ENCODE measurements at places on chromosomes 6 and 20. TPM values are rescaled to one million over a fixed set of nuclear protein-coding genes. Genes with fewer than 3 reads are reported as not detected.

Gene CEP85L
- 12.0 TPM for total RNA-seq

Gene PGC
- not detected for total RNA-seq

Gene ULBP2
- total RNA-seq: 7.0 TPM

Gene DUSP15
- not detected for total RNA-seq

DNA sequence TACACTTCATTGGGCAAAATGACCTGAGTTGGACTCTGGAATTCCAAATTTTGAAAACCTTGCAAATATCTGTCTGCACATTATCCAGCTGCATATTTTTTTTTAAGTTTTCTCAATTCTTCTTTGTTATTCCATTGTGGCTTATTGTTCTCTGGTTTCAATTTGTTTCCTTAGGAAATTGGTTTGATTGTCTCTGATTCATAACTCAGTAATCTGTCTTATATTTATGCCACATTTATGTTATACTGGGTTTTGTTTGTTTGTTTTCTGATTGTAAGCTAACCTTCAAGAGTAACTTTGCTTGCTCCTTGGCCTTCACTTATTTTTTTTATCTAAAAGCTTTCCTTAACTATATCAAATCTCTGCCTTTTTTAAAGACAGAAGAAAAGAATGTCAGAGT lies 193.3 kb upstream of the PLCB4 start:
- peak; percentile 64 for DNase-seq

DNA sequence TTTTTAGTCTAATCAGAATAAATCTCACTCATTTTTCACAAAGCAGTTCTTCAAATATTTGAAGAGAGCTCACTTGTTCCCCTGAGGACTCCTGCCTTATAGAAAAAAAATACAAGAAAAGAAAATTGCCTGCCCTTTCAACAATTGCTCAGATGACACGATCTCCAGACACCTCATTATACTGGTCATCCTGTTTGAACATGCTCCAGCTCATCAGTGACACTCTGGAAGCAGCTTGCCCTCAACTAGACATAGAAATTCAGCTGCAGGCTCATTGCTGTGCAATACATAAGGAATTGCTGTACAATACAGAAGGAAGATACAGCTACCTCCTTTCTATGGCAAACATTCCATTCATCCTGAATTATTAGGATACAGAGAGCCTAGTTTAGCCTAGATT lies 73.1 kb downstream of the OPN5 start:
- no peak for DNase-seq

DNA sequence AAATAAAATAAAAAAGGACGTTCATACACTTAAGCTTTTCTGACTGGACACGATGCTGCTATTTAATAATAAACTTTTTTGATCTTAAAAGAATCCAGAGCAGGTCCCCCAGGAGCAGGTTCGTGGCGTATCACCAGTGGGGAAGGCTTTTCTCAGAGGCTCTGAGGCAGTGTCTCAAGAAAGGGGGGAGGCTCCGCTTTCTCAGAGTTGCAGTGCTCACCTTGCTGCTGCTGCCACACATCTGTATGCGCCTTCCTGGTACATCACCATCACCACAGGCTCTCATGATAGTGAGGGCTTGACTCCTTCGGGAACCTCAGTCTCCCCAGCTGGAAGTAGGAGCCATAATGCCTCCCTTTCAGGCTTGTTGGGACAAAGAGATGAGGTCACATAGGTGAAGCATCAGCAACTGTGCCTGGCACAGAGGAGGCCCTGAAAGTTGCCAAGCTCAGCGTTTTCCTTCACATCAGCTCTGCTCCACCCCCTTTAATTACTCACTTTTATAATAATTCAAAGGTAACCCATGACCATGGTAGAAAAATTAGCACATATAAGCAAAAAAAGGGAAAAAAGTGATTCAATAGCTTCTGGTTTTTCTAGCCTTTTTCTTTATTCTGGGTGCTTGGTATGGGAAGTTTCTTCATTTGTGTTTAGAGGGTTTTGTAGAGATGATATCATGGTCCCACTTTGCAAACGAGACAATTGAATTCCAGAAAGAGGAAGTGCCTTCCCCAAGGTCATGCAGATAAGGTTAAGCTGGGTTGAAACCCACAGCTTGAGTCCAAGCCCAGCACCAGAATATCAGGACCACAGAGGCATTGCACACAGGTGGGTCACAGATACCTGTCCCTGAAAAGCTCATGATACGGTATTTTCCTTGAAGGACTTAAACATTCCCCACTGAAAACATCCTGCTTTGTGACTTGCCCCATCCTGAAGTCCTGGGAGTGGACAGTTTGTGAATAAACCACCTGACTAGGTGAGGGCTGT lies 24.5 kb downstream of the SRSF3 start:
- no peak for DNase-seq

DNA sequence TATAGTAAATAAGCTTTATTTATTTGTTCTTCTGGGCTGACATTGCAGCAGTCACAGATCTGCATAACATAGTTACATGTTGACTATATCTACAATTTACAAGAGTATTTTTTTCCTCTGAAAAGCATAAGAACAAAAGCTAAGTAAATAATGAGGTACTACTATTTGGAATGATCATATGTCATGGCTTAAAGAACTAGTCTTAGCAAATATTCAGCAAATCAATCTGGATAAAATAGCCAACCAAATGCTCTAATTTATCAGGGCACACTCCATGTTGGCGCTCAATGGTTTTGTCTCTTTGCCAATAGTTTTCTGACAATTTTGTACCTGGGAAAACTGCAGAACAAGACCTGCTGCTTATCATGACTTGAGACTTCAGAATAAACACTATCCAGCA lies 233.4 kb upstream of the RIN2 start:
- no peak for DNase-seq

DNA sequence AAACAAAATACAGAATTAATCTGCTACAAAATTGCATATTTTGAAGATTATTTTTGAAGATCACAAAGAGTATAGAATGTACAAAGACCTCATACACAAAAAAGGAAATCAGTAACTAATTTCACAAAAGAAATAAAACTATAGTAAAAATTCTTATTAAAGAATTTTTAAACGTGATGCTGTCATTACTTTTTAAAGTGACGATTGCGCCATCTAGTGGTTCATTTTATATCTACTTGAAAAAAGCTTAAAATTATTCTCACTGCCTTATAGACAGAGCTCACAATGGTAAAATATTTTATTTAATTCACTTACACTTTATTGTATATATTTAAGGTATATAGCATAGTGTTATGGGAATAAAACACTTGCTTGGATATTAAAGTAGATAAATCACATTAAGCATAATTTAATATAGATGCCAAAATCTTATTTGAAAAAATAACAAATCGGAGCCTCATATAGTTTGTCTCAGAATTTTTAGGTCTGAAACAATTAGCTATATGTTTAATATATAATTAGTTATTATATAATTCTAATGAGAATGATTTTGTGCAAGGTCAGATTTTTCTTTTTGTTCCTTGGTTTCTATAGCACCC lies 128.8 kb downstream of the PHF3 start:
- peak; percentile 52 for DNase-seq

DNA sequence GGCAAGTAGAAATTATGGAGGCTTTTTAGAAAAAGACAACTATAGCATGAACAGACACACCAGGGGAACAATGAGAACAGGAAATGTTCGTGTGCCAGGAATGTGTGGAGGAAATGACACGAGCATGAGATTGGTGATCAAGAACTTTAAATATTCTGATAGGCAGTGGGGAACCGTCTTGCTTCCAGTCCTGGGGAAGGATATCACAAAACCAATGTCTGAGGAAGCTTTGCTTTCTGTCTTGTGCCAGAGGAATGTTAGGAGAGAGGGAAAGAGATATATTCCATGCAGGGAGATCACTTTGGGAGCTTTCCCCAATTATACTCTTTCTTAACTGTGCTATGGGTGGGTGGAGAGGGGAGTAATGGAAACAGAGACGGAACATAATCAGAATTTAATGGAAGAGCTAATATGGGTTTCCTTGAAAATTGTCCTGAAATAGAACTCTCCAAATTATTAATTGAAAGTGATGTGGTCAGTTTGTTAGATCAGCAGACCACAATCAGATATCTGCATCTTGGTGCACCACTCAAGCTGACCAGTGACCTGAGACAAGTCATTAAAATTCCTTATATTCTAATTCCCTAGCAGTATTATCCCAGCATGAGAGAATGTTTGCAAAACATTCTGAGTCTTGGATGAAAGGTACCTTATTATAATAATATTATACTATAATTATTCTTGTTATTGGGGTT lies 178.2 kb downstream of the SOX4 start:
- DNase-seq: peak; percentile 85

GRCh38 chr20:35093267-35093884 lies 769 bp upstream of the TRPC4AP start:
- DNase-seq: peak; percentile 31

- DNase-seq: no peak
These were observed 58.4 kb upstream of the ARMH2 start for GRCh38 chr6:24856901-24857670.

GRCh38 chr6:72290620-72291019 lies 331.2 kb upstream of the KCNQ5 start:
- no peak for DNase-seq

DNA sequence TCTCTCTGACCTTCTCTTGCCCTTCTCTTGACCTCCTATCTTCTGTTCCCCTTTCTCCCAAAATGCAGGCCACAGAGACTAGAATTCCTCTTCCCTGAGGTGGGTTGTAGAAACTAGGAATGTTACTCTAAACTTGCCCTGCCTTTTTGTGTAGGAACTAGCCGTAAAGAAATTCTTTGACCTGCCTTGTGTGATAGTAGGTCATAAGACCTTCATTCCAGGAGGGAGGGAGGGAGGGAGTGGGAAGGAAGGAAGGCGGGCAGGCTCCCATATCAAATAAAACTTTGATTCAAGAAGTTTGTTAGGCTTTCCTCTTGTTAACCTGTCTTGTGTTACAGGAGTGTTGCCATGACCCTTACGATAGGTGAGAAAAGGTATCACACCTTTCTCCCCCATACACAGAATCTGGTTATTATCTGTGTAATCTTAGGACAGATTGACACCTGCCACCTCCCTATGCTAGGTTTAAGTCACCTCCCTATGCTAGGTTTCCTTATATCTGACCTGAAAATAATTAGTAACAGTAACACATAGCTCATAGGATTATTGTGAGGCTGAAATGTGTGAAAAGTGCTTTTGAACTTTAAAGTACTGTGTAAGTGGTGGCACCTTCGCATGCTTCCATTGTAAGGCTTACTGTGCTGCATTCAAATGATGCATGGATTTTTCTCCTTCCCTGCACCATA lies 32.6 kb upstream of the FUCA2 start:
- DNase-seq: no peak

DNA sequence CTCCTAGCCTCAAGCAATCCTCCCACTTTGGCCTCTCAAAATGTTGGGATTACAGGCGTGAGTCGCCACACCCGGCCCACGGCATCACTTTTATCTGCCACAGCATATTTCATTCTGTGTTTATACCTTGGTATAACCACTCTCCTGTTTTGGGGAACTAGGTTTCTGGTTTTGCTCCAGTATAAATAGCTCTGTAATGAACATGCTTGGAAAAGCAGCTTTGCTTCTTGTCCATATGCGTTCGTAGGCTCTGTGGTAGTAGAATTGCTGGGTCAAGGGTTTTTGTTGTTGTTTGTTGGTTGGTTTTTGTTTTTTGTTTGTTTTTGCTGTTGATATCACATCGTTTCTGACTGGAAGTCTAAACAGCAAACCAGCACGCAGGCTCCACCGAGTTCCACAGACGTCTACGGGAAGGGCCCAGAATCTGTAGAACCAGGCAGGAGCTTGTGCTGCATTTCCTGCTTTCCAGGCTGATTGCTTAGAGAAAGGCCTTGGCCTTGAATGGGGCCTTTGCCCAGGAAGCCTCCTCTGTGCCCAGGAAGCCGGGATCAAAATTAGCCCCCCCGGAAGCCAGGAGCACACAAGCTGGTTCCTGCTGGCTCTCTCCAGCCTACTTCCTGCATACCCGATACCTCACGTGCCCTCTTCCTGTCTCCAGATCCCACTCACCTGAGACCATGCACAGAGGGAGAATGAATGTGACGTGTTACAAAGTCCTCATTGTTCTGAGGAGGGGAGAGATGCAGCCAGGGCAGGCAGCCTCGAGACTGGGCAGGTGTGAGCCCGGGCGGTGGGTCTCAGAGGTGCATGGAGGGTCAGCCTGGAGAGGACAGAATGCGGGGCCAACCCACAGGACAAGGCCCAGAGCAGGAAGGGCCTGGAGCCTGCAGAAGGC lies 34.7 kb downstream of the AAR2 start:
- DNase-seq: no peak

GRCh38 chr6:36320475-36320874 lies 16.2 kb downstream of the BNIP5 start:
- DNase-seq: no peak

- no peak for DNase-seq
These were observed 18.0 kb downstream of the ELOVL2 start for GRCh38 chr6:11025921-11026635.

DNA sequence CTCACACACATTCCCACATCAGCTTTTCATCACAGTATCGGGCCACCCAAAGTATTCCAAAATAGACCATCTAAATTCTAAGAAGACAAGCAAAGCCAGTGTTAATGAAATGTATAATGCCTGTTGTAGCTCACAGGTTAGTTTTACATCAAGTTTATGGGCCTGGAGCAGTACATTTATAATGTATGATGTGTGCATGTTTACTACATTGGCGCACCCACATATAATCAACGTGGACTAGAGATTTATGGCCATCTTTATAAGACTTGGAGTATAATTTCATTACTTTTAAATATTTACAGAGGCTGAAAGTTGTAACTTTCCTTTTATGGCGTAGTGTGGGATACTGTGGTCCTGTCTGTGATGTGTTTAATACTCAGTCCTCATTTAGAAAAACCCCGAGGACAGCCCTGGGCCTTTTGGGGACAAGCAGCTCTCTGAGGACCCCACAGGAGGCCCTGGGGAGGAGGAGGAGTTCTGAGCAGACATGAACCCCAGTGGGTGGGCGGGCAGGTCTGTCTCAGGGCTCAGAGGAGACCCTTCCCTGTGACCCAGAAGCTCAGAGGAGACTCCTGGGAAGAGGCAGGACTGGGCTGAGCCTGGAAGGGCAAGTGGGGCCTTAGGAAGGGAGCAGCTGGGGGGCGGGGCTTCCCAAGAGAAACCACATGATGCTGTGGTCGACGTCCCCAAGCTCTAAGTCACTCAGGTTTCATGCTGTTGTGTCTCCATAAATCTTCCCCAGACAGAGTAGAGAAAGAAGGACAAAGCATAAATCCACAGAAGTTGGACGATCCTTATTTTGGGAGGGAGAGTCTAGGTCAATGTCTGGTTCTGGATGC lies 232.1 kb downstream of the PREX1 start:
- no peak for DNase-seq

GRCh38 chr20:62335532-62335931 lies 31.6 kb downstream of the LAMA5 start:
- DNase-seq: no peak

- DNase-seq: no peak
These were observed 32.9 kb downstream of the PMEPA1 start for GRCh38 chr20:57676589-57677583.

- DNase-seq: peak; percentile 12
These were observed 392.5 kb upstream of the SASH1 start for GRCh38 chr6:147949981-147950622.

DNA sequence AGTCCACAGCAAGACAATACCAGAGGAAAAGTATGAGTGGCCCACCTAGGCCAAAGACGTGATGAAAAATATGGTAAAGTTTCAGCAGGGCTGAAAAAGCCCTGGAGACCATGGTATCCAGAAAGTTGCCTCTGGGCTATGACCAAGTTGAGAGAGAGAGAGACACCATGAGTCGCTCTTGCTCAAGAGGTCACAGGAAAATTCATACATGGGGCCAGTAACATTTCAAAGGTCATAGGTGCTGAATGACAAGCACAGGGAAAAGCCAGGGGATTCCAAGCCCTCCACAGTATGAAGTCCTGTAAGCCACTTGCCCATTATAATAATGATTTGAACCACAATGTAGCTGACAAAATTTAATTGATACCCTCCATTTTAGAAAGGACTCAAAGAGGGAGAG lies 657.7 kb upstream of the CITED2 start:
- no peak for DNase-seq

GRCh38 chr20:59636766-59637370 lies 32.5 kb downstream of the PHACTR3 start:
- DNase-seq: no peak
